ENCODE measurements at places on chromosomes 12 and 14.

- DNase-seq: no peak
Observed at GRCh38 chr12:104866291-104866690, 91.8 kb downstream of the SLC41A2 start.

DNA sequence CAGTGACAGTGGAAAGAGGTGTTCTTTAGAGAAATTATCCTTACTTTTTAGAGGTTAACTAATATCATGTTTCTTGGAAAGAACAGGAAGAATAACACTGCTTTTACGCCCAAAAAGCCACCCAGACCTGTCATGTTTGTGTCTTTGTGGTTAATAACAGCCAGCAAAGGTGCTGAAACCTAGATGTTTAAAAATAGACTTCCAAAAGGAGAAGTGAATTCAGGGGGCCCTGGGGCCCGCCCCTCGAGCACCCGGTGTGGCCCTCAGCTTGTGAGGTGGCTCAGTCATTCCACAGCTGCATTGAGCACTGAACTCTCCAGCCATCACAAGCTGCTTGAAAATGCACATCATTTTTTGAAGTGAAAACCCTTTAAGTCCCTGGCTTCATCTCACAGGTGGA is 20.8 kb upstream of the AMN start:
- peak; percentile 72 for DNase-seq

DNA sequence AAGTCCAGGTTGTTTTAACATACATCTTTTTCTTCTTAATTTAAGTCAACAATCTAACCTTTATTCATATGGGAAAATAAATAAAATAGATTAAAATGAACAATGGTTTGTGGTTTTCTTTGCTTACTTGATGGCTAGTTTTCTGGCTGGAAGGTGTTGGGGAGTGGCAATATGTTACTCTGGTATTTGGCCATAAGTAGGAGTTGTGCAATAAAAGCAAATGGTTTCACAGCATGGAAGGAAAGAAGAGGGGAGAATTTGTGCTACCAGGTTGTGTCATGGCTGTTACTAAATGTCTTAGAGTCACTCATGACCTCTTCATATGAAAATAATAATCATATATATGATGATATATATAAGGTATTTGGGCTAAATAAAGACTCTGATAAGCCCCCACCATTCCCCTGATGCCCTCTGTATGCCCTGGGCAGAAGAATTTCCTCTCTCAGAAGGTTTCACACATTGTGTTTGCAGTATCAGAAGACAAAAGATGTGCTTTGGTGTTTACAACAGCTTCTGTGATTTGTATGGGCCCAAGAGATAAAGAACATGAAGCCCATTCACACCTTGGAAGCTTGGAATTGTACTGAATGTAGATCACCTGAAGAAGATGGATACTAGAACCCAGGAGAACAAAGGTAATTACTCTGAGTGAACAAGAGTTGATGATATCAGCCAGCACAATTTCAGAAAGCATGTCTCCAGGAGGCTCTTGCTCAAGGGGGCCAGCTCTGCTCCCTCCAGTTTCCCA is 160.9 kb downstream of the ALG10B start:
- no peak for DNase-seq

- no peak for DNase-seq
Observed at GRCh38 chr14:99621948-99622347, 17.9 kb upstream of the CCDC85C start.

DNA sequence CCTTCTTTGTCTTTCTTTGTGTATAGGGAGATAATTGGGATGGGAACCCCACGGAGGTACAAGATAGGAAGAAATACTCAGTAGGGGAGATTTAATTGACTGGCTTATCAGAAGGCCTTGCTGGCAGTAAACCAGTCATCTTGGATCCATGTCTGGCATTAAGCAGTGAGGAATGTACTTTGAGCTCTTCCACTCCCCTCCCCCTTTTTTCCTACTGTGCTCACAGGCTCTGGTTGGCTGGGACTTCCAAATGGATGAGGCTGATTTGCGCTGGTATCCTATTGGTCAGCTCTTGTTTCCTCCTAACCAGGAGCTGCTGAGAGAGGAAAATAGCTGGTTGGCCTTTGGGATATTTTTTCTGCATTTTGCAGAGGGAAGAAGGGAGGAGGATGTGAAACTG is 24.7 kb downstream of the NGDN start:
- DNase-seq: no peak

DNA sequence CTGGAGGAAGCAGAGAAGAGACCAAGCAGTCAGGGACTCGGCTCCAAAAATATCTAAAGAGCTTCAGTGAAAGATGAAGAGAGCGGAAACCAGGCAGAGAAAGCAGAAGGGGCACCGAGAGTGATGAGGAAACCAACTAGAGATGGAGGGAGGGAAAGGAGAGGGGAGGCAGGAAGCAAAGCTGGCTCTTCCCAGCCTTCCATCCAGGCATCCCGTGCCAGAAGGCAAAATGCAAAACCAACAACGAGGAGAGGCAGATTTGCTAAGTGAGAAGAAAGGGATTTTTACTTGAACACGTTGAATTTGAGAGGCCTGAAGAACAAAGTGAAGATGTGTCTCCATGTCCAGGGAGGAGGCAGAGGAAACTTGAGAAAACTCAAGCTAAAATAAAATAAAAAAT is 90.1 kb downstream of the NUAK1 start:
- no peak for DNase-seq

DNA sequence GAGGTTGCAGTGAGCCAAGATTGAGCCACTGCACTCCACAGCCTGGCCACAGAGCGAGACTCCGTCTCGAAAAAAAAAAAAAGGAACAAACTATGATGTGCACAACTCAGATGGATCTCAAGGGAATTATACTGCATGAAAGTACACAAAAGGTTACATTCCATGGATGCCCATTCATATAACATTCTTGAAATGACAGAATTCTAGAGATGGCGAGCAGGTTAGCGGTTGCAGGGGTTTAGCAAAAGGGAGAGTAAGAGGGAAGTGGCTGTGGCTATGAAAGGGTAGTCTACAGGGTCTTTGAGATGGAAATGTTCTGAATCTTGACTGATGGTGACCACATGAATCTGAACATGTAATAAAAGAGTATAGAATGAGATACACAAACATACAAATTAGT is 49.7 kb downstream of the CKB start:
- DNase-seq: no peak

GRCh38 chr14:92482621-92483319 is 30.8 kb upstream of the RIN3 start:
- DNase-seq: no peak

GRCh38 chr12:2893007-2893406 is 2.3 kb downstream of the TULP3 start:
- no peak for DNase-seq

DNA sequence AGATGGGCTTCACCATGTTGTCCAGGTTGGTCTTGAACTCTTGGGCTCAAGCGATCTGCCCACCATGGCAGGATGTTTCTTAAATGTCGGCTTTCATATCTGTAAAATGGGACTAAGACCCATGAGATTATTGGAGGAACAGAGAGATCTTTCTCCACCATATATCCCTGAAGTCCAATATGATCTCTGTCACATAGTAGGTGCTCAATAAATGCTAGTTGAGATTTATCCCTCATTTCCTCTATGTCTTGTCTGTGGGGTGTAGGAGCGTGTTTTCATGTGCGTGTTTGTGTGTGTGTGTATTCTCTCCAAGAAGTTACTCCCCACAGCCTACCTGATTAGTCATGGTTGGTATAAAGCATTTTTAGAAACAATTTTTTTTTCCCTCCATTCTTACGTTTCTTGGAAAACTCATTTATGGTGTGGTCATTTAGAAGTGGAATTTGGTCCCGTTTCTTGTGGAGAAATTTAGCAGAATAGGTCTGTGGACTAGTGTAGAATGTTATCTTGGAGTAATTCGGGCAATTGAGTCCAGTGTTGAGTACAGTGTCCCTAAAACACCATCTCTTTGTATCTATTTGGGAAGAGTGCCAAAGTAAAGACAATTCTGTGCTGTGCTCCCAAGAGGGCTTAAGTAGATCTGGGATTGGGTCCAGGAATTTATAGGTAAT is 4.3 kb downstream of the STRAP start:
- DNase-seq: no peak

- no peak for DNase-seq
Observed at GRCh38 chr12:112537710-112538396, 119.1 kb downstream of the PTPN11 start.
